ENCODE measurements at places on chromosomes 3 and 15.

GRCh38 chr3:42745776-42746454 is 27.1 kb downstream of the CCDC13 start:
- DNase-seq: no peak

DNA sequence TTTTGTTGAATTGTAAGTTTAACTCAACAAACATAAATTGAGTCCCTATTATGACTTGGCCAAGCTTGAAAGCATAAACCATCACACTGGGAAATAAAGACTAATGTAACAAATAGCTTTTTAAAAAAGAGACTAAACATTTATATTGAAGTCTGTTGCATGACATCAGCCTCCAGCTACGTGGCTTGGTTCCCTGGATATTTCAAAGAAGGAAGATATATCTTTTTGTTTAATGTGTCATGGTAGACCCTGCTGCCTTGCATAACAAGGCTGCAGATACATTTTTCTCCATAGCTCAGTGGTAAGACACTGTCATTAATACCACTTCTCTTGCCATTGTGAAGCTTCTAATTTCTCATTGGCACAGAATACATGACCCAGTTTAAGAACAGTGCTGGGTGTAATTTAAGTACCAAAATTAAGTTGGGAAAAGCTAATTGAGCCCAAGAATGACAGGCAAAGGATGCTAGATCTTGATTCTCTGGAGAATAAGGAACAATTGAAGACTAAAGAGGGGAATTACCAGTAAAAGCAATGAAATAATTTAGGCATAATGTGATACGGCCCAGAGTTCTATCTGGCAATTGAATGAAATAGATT is 14.0 kb downstream of the RCN2 start:
- no peak for DNase-seq

DNA sequence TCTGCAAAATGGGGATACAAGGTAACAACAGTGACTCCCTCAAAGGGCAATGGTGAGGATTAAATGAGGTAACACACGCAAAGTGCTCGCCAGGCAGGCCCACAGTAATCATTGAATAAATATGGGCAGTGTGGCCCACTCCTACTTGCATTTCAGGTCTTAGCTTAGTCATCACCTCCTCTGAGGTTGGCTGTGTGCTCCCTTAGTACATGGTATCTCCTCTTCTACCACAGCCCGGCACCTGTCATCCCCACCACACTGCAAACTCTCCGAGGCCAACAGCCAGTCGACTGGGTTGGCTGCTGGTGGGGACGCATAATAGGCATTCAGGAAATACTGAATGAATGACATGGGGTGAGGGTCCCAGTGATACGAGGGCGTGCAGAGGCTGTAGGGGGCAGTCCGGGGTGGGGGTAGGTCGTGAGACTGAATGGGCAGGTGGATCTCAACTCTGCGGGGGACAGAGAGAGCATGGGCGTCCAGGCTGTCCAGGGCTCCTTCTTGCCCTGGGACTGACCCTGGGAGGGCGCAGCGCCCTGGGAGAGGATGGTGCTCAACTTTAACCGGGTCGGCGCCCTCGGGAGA is 375 bp upstream of the MYZAP start:
- DNase-seq: no peak

DNA sequence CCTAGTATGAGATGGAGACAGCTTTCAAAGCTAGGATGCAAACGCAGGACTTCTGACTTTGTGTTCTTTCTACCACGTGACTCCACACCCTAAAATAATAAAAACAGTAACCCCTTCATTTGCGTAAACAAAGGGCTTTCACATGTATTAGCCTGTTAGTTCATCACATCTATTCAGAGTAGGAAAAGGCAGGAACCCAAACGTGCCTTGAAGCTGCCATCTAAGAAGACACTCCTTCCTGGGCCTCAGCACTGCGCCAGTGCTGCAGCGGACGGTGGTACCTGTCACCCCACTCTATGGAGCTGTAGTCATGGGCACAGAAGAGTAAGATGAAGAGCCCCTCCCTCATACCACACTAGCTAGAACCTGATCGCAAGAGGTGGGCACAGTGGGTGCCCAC is 34.3 kb downstream of the PLD1 start:
- DNase-seq: no peak

- DNase-seq: no peak
These were observed 221.4 kb downstream of the MINAR1 start for GRCh38 chr15:79653533-79653932.
